Lower lobe of right lung (tissue), 2 donors: ENCODE measurements at places on chromosomes 6 and 20.

- no peak for DNase-seq
Measured at GRCh38 chr6:157229713-157230112, 93.6 kb downstream of the TMEM242 start.

- DNase-seq, result no peak
Measured at GRCh38 chr6:11021003-11021402, 23.1 kb downstream of the ELOVL2 start.

GRCh38 chr20:62255976-62256375 is 17.7 kb downstream of the OSBPL2 start:
- DNase-seq, result no peak

DNA sequence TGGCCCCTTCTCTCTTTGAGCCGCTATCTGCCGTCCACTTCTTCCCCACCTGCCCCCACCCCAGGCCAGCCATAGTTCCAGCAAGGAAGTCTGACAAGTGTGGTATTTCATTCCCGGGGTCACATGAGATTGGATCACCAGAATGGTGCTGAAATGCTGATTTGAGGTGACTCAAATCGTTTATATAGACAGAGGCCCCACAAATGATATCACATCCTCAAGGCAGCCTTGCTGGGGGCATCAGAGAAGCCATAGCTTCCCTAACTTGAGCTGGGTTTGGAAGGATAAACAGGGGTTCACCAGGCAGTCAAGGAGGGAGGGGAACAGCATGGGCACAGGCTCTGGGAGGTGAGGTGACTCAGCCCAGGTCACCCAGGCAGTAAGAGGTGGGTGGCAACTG is 9.9 kb downstream of the SDCBP2 start:
- no peak for DNase-seq

DNA sequence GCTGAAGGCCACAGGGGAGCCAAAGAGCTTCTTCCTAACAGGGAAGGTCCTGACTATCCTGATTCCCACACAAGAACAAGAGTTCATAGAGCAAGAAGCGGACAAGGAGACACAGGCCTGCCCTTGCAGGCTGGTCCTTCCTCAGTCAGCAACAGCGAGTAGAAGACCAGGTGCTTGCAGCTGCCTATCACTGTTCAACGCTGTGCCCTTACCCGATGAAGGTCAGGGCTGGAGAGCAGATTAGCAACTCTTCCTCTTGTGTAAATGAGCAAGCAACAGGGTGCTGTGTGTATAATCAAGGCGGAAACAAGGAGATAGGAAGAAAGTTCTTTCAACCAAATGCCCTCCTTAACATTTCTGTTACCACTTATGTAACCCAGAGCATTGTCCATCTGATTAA is 115.3 kb upstream of the SPACA1 start:
- DNase-seq, result no peak

- no peak for DNase-seq
Measured at GRCh38 chr20:7155282-7155681, 387.8 kb downstream of the BMP2 start.

GRCh38 chr6:47403801-47404200 is 73.8 kb upstream of the CD2AP start:
- no peak for DNase-seq

GRCh38 chr6:139600343-139600742 is 225.9 kb upstream of the CITED2 start:
- DNase-seq, result no peak

DNA sequence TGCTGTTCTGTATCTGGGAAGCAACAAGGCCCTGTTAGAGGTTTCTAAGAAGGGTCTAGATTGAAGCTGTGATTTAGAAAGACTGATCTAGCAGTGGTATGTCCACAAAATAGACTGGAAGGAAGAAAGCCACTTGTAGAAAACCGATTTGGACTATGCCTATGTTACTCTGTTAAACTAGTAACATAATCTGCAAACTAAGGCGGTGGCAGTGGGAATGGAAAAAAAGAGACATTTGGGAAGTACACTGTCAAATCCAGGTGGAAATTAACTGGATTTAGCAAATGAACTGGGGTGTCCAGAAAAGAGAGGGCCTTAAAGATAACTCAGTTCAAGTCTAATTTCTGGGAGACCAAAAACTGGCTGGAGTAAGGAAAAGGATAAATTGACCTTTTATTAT is 11.6 kb downstream of the ILRUN start:
- DNase-seq, result no peak

DNA sequence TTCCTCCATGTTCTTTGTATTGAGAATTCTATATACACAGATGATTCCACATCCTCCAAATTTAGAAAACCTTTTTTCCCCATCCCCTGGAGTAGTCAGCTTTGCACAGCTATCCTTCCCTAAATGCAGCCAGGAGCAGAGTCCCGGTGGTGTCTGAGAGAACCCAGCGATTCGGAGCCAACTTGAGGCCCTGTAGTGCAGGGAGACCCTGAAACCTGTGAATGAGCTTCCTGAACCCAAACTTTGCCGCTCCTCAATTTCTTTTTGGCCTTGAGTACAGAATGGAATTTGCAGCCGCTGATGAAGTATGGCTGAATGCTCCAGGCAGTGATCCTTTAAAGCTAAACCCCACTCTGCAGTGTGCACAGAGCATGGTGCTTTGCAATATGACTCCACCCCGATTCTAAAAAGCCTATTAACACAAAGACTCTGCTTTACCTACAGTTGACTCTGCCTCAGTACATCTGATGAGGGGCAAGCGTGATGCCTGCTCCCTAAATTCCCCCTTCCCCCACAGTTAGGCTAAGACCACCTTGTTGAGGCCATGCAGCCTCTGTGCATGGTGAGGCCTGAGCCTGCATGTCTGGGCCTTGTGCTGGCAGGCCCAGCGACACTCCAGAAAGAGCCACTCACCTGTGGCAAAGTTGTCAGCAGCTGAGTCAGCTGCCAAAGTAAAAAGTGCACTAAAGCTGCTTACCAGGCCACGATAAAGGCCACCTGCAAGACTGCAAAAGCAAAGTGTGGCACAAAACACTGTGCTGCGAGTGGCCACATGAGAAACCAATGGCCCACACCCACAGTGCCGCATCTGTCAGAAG is 82.1 kb downstream of the PLEKHG1 start:
- no peak for DNase-seq

DNA sequence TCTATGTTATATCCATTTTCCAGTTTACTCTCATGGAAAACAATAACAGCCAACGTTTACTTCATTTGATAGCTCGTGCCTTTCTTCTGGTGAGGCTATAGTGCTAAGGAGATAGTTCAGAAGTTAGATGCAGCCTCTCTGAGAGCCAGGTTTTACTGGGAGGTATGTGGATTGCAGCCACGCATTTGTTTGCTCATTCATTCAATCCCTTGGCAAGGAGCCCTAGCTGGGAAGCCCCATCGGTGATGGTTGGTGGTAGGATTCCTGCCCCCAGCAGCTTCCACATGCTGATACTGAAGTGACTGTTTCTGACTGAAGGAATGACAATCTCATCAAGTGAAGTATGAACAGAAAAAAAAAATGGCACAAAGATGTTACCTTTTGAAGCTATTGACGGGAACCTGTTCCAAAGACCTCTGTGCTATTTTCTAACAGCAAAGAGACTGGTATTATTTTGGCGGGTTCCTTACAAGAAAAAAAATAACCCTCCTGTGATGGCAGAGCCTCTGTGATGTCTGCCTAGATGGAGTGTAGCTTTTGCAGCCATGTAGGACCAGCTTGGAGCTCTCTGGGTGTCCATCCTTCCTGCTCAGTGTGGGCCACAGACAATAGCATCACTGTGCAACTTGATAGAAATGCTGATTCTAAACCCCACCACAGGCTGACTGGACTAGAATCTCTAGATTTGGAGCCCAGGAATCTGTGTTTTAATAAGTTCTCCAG is 30.6 kb downstream of the SNAP25 start:
- DNase-seq, result no peak

DNA sequence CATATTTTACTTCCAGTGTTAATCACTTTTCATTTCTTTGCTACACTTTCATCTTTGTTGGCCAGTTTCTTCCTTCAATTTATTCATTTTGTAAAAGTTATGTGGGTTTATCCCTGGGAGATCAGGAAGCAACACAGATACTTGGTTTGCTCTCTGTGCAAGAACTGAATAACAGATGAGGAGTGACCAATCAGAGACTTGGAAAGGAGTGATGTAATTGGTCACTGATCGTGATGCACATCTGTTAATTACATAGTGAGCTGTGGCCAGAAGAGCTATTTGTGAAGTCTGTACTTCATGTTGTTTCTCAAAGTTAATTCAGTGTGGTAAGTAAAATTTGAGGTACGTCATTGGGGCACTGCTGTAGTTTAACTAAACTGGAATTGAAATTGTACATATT is 21.3 kb downstream of the ANKRD6 start:
- no peak for DNase-seq

GRCh38 chr20:4171538-4172116 is 156.3 kb upstream of the RNF24 start:
- DNase-seq, result no peak

DNA sequence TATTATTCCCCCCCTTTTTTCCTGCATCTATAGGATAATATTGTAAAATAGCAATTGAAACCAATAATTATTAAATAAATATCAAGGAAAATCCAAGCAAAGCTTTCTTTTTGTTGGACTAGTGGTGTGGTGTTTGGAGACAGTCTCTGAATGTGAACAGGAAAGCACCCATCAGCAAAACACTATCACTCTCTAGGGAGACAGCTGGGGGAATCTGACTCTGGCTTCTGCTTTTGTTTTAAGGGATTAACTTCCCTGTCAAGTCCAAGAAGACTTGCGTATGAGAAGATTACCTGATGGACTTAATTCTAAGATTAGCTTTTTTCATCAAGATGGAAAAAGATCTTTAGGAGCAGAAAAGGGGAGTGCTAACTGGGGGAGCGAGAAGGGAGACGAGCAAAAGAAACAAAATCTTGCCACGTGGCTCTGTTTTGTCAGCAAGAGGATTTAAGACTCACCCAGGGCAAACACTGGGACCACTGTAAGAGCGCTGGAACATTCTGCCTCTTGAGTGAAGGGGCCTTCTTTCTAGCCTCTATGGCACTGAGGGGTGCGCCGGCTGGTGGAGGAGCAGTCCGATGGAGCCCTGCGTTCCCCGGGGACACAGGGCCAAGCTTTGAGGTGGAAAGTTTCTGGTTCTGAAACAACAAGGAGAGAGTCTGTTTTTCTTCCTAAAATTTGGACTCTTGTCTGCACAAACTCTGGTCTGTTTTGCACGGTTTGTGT is 570 bp downstream of the TULP4 start:
- no peak for DNase-seq

- no peak for DNase-seq
Measured at GRCh38 chr6:28860581-28860980, 63.2 kb downstream of the TRIM27 start.

GRCh38 chr20:44776980-44777379 is 31.3 kb downstream of the KCNK15 start:
- DNase-seq, result no peak

GRCh38 chr6:134340179-134340975 is 22.5 kb upstream of the SGK1 start:
- no peak for DNase-seq

- peak; percentile 53 for DNase-seq
Measured at GRCh38 chr6:21348504-21349195, 244.9 kb upstream of the SOX4 start.

GRCh38 chr6:43782764-43783513 is 12.9 kb downstream of the VEGFA start:
- no peak for DNase-seq

DNA sequence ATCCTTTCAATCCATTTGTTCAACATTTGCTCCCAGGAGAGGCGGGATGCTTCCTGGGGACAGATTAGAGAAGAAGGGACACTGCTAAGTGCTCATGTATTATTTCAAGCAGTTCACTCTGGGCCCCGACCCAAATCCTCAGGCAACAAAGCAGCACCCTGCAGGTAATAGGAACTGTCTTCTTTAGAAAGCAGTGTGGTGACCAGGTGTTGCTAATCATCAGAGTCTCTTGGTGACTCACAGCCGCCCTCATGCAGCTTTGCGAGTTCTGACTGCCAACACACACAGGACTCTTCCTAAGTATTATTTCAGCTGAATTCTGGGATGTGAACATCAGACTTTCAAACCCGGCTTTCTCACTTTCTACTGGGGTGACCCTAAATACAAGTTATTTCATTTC is 356.4 kb downstream of the PRKN start:
- DNase-seq, result no peak

DNA sequence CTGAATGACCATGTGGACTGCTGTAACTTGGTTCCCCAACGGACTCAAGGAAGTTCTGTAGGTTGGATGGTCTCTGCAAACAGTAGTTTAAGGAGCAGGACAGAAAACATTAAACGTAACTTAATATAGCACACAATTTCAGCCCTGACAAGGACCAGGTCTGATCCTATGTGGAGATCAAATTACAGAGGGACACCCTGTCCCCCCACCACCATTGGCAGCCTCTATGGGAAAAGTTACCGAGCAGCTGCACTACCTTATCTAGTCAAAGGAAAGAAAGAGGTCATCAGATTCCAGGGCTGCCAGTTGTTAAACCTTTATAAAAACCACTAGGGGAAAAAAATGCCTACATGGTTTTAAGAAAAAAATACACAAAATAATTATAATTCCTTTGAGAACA is 191.5 kb upstream of the RSPO3 start:
- DNase-seq, result no peak

DNA sequence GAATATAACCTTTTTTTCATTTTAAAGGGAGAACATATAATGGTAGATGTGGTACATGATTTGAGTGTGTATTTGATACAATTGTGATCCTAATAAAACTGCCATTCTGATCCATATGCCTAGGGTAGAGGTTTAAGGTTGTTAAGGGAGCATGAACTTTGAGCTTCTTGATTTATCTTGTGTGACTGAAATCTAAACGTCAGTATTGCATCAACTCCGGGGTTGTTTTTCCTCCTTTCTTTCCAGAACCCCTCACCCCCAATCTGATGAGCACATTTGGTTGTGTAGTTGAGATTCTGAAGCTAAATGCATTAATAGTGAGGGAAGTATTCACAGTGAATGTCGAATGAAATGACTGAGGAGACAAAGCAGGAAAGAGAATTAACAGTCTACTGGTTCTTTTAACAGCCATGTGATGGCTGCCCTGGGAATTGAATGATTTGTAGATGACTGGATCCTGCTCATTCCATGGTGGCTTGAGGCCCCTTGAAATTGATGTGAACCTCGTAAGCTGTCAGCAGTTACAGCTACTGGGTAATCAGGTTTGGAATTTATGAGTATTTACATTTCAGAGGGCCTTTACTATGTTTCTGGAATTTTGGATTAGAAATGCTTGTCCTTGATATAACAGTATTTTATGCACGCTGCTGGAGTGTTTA is 44.8 kb downstream of the FARS2 start:
- no peak for DNase-seq

DNA sequence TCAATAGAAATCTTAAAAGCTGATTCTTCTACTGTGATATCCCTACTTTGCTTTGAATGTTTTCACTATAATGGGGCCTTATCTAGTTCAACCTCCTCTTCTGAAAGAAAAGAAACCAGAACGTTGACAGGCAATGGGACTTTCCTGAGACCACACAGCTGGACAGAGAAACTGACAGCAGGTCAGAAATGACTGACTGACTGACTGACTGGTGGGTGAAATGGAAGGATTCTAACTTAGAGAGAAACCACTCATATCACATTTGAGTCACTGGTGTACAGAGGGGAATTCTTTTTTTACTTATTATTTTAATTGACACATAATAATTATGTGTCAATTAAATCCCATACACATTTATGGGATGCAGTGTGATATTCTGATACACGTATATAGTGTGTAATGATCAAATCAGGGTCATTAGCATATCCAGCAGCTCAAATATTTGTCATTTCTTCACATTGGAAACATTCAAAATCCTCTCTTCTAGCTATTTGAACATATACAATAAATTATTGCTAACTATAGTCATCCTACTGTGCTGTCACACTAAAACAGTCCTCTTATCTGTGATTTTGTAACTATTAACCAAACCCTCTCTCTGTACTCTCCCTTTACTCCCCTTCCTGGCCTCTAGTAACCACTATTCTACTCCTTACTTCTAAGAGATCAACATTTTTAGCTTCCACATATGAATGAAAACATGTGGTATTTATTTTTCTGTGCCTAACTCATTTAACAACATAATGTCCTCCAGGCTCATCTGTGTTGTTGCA is 64.8 kb upstream of the NRSN1 start:
- DNase-seq, result no peak
